ENCODE measurements at places on chromosomes 1 and 21. TPM values are rescaled to one million over a fixed set of nuclear protein-coding genes. Genes with fewer than 3 reads are reported as not detected.

GBP7 gene
- not detected for total RNA-seq

GPR37L1 gene
- total RNA-seq: not detected

SERINC2 gene
- 9.8 TPM for total RNA-seq

EPRS1 gene
- 95.3 TPM for total RNA-seq

RIMS3 gene
- 0.57 TPM for total RNA-seq

OR2AK2 gene
- total RNA-seq: not detected

CA6 gene
- total RNA-seq: not detected

CRYAA gene
- not detected for total RNA-seq

PLA2G4A gene
- total RNA-seq: 0.47 TPM

ADAMTS5 gene
- not detected for total RNA-seq

IL12RB2 gene
- not detected for total RNA-seq
